ENCODE measurements at places on chromosomes 7 and 10. TPM values are rescaled to one million over a fixed set of nuclear protein-coding genes. Genes with fewer than 3 reads are reported as not detected.

The JAZF1 gene
- total RNA-seq = 11.9 TPM

The MKI67 gene
- 96.5 TPM for total RNA-seq

DNA sequence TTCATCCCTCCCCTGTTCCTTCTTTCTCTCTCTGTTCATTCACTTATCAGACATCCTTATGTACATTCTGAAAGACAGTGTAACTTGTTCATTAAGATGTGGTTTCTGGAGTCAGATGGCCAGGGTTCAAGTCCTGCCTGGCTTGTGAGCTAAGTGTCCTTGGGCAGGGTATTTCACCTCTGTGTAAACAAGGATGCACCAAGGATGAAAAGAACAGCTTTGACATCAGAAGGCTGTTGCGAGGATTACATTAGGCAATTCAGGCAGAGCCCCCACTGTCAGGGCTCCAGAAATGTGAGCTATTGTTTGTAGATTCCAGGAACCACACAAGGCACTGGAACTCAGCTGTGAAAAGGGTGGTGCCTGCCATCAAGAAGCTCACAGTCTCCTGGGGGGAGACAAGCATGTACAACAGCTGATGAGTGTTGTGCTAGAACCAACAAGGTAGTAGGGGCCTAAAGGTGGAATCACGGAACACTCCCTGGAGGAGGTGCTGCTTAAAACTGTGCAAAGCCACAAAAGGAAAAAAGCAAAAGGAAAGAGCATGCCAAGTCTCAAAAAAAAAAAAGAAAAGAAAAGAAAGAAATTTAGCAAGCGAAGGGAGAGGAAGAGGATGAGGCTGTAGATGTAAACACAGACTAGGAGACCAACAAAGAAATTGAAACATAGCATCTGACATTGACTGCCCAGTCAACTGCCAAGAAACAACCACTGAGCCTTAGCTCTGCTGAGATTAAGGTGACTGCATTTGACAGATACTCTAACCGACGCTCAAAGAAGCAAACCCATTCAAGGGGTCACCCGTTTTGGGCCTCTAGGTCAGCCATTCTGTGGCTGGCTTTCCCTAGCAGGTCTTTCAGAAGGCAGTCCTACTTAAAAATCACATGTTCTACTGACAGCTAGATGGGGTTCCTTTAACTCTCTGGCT is 12.5 kb downstream of the PDLIM1 start:
- H3K4me3 ChIP-seq = no peak overlapping the region
- no peaks in the 10 kb centered on the region for H3K36me3 ChIP-seq
- no peak for DNase-seq

DNA sequence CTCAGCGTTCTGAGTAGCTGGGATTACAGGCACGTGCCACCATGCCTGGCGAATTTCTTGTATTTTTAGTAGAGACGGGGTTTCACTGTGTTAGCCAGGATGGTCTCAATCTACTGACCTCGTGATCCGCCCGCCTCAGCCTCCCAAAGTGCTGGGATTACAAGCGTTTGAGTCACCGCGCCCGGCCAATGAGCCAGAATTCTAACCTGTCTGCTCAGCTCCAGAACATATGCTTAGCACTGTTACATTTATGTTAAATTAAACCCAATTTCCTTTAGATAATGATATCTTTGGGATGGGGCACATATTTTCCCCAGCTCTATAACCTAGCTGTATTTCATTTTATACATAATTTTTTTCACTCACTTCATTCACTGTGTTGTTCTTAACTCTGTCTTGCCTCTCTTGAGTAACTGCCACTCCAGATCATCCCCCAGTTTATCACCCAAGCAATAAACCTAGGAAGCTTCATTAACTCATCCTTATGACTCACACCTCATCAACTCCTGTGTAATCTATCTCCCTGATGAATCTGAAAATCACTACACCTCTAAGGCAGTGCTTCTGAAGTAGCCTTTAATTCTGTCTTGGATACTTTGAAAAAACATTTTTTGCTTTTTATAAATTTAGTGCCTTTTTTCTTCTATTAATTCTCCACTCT is 559.7 kb upstream of the ZWINT start:
- DNase-seq = no peak
- H3K27ac ChIP-seq = no peak overlapping the region
- peaks cover 10% of the 10 kb centered on the region for H3K36me3 ChIP-seq
- no peak overlapping the region for H3K4me3 ChIP-seq
- peaks cover 4% of the 10 kb centered on the region for H3K4me1 ChIP-seq

DNA sequence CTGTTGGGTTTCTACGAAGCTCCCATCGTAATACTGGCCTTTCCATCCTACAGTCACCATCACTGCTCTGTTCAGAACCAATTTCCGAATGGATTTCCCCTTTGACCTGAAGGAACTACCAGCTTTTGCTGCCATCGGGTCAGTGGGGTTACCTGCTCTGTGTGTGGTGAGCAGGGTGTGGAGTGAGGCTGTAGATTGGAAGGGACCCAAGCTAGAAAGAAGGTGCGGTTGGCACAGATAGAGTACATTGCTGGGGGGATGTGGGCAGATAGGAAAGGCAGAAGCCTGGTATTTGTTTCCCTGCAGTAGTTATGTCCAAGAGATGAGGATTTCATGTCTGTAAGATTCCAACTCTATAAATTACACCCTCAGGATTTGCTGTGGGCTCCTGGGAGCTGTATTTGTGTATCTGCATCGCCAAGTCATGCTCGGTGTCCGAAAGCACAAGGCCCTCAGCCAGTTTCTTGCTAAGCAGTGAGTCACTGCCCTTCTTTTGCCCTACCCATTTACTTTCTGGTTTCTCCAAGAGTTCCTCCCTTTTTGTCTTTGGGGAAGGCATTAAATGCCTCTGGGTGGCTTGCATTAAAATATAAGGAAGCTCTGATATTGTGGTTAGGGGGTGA is 15.4 kb downstream of the CLCN1 start:
- H3K27ac ChIP-seq = no peak overlapping the region
- no peaks in the 10 kb centered on the region for H3K36me3 ChIP-seq
- no peak overlapping the region for H3K4me3 ChIP-seq
- no peak for DNase-seq
- H3K27me3 ChIP-seq = no peaks in the 10 kb centered on the region
- H3K4me1 ChIP-seq = peaks cover 4% of the 10 kb centered on the region

DNA sequence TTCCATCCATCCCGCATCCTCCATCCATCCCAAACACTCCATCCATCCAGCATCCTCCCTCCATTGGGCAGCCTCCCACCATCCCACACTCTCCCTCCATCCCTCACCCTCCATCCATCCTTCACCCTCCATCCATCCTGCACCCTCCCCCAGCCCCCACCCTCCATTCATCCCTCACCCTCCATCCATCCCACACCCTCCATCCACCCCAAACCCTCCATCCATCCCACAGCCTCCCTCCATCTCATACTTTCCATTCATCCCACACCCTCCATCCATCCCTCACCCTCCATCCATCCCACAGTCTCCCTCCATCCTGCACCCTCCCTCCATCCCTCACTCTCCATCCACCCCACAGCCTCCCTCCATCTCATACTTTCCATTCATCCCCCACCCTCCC is 60.4 kb downstream of the FOXI2 start:
- H3K27ac ChIP-seq = no peak overlapping the region
- H3K4me1 ChIP-seq = no peaks in the 10 kb centered on the region
- peaks cover 5% of the 10 kb centered on the region for H3K27me3 ChIP-seq
- no peaks in the 10 kb centered on the region for H3K36me3 ChIP-seq
- no peak for DNase-seq

- H3K4me3 ChIP-seq = no peak overlapping the region
- no peak for DNase-seq
- no peaks in the 10 kb centered on the region for H3K27me3 ChIP-seq
Observed at GRCh38 chr10:117107238-117107637, 30.8 kb downstream of the VAX1 start.

The C10orf143 gene
- total RNA-seq = 1.9 TPM

DNA sequence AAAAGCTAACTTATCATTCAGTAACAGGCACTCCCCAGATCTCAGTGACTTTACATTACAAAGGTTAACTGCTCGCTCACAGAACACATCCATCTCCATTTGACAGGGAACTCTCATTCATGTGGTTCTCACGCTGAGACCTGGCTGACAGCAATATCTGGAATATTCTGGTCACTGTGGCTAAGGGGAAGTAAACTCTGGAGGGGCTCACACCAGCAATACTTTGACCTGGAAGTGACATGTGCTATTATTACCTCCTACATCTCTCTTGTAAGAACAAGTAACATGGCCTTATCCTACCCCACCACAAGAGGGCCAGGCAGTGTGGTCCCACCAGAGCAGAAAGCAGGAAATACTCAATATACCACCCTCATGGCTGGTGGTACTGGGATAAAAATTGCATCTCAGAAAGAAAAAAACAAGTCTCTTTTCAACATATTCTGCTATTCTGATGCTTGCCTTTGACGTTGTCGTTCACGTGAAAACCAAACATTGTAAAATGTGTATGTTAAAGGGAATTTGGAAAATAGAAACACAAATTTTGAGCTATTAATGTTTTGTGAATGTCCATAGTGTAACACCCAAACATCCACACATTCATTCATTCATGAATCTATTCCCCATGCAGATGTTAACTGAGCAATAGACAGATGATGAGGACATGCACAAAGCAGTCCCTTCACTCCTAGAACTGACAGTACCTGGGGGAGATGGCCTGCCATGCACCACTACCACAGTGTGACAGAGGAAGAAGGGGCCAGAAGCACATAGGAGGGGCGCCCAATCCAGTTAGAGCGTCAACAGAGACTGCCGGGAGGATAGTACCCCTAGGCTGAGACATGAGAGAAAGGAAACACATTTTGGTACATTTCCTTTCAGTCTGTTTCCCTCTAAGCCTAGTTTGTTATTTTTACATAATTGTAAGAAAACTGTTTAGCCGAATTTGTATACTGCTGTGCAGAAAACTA is 166.0 kb upstream of the SP4 start:
- H3K4me1 ChIP-seq = peaks cover 24% of the 10 kb centered on the region
- no peaks in the 10 kb centered on the region for H3K36me3 ChIP-seq
- DNase-seq = peak; percentile 58
- H3K4me3 ChIP-seq = peak overlapping the region; percentile 14
- no peak overlapping the region for H3K27ac ChIP-seq

DNA sequence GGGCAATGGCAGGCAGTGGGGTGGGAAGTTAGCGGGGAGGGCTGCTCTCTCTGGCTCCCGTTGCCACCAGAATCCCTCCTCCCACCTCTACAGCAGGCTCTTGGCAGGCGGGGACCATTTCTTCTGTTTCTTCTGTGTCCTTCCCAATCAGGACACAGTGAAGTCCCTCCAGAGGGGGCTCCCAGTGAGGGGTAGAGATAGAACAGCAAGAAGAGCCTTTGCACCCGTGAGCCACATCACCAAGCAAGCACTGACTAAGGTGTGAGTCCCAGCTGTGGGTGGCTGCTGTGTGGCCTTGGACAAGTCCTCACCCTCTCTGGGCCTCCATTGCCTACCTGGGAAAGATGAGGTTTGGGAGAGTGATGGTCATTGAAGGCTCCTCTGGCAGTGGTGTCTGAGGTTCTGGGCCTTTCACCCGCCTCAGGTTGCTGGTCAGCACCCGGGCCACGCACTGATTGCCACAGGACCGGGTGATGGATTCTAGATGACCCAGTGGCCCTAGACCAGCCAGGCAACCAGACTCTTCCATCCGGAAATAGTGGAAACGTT is 26.0 kb upstream of the PCBD1 start:
- H3K36me3 ChIP-seq = no peaks in the 10 kb centered on the region
- no peaks in the 10 kb centered on the region for H3K4me1 ChIP-seq
- DNase-seq = no peak
- no peak overlapping the region for H3K4me3 ChIP-seq
- H3K27ac ChIP-seq = no peak overlapping the region
- no peaks in the 10 kb centered on the region for H3K27me3 ChIP-seq

The RHOBTB1 gene
- total RNA-seq = 6.9 TPM

GRCh38 chr7:129906700-129907099 is 46.1 kb downstream of the UBE2H start:
- H3K36me3 ChIP-seq = peaks cover 15% of the 10 kb centered on the region
- H3K27ac ChIP-seq = no peak overlapping the region
- H3K4me3 ChIP-seq = no peak overlapping the region
- H3K4me1 ChIP-seq = peaks cover 64% of the 10 kb centered on the region

The LIPF gene
- not detected for total RNA-seq

DNA sequence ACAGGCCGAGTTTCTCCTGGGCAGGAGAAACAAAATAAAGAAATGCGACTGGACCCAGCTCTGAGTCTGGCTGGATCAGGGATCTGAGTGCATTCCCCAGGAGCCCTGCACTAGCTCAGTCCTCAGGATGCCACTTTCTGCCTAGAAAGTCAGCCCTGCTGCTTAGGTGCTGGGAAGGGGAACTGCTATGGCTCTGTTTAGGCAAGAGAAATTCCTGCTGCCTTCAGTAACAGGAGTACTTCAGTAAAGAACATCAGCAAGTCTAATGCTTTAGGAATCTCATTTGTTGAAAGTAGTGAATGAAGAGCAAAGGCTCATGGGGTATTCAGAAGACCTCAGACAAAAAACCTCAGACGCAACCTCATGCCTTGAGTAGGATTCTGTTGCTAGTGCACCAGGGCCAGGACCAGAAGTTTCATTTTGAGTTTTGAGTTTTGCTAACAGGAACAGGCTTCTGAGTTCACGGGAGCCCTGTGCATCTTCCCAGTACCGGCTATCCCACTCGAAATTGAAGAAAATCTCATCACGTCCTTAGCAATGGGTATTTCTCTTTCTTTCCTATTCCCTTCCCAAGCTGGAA is 170.8 kb upstream of the CDCA7L start:
- DNase-seq = no peak
- H3K36me3 ChIP-seq = no peaks in the 10 kb centered on the region
- no peaks in the 10 kb centered on the region for H3K27me3 ChIP-seq
- no peaks in the 10 kb centered on the region for H3K4me1 ChIP-seq
- H3K4me3 ChIP-seq = no peak overlapping the region

DNA sequence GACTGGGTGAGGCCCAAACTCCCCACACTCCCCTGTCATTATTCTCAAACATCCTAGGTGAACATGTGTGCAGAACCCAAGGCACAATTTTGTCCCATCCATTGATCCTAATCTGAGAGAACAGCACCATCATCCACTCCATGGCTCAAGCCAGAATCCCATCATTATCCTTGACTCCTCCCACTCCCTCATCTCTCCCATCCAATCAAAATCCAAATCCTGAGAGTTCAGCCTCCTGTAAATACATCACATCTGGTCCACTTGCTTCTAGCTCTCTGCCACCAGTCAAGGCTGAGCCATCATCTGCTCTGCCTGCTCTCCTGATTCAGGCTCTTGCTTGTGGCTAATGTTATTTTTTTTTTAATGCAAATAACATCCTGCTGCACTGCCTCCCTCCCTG is 75.9 kb upstream of the SLF2 start:
- DNase-seq = no peak
- no peak overlapping the region for H3K27ac ChIP-seq
- H3K4me3 ChIP-seq = no peak overlapping the region
- no peaks in the 10 kb centered on the region for H3K4me1 ChIP-seq
- peaks cover 7% of the 10 kb centered on the region for H3K27me3 ChIP-seq
